ENCODE measurements at places on chromosomes 5 and 9.

GRCh38 chr9:69168709-69169217 is 5.3 kb upstream of the TJP2 start:
- H3K4me1 ChIP-seq = peaks cover 8% of the 10 kb centered on the region
- peak overlapping the region; percentile 81 for H3K4me3 ChIP-seq
- H3K27me3 ChIP-seq = peaks cover 3% of the 10 kb centered on the region
- peak overlapping the region; percentile 89 for H3K27ac ChIP-seq

DNA sequence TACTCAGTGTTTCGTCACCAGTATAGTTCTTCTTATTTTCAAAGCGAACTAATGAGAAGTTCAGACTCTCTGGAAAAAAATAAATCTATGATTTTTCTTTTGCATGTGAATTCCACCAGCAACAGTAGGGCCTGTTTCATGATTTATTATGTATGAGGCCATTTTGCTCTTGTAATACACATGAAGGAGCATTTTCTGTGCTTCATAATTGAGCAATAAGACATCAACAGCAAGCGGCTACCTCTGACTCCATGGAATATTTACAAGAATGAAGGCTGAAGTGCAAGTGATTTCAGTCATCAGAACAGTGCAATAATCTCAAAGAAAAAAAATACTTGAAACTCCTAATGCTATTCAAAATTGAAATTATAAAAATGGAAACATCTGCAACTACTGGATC is 282.9 kb upstream of the EDIL3 start:
- no peak overlapping the region for H3K27ac ChIP-seq
- no peaks in the 10 kb centered on the region for H3K27me3 ChIP-seq
- ATAC-seq = no peak
- H3K4me3 ChIP-seq = no peak overlapping the region
- H3K4me1 ChIP-seq = no peaks in the 10 kb centered on the region

GRCh38 chr9:38696999-38697398 is 22.9 kb downstream of the FAM240B start:
- H3K4me1 ChIP-seq = no peaks in the 10 kb centered on the region
- H3K4me3 ChIP-seq = no peak overlapping the region
- no peak for ATAC-seq
- no peaks in the 10 kb centered on the region for H3K36me3 ChIP-seq

DNA sequence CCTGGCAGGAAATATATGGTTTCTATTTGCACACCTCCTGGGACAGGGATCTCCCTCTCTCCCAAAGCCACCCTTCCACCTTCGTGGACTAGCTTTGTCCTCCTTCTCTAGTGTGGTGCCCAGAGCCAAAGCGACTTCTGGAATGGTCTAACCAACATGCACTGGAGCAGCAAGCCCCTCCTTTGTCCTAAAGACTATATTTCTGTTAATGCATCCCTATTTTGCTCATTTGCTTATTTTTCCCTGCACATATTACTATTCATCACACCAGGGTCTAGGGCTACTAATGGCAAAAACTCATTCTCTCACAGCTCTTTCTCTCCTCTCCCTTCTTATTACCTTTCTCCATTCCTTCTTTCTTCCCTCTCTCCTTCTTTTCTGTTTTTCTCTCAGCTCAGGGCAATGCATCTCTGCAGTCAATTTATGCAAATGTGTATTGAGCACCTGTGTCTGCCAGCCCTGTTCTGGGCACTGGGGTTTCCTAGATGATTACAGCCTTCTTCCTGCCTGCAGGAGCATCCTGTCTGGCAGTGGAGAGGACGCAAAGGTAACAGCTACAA is 2.8 kb upstream of the NEURL1B start:
- H3K27me3 ChIP-seq = peaks cover 26% of the 10 kb centered on the region
- ATAC-seq = no peak
- H3K4me1 ChIP-seq = no peaks in the 10 kb centered on the region
- no peak overlapping the region for H3K27ac ChIP-seq
- H3K36me3 ChIP-seq = no peaks in the 10 kb centered on the region

DNA sequence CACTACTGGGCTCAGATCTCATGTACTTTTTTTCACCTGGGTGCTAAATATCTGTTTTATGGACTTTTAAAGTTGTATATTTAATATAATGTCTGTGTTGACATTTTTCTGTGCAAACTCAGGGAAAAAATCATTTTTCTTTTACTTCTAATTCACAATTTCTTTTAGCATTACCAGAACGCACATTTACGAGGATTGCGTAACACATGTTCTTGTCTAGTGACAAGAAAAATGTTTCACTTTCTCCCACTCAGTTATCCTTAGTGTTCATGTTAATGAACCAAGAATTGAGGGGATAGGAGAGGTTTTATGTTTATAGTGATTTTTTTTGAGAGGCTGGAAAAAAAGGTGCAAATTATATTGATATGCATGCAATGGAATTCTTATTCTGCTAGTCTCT is 86.3 kb upstream of the PJA2 start:
- no peak overlapping the region for H3K4me3 ChIP-seq

- no peaks in the 10 kb centered on the region for H3K36me3 ChIP-seq
- no peak for ATAC-seq
- H3K27ac ChIP-seq = no peak overlapping the region
- no peaks in the 10 kb centered on the region for H3K27me3 ChIP-seq
- no peak overlapping the region for H3K4me3 ChIP-seq
Observed at GRCh38 chr5:80592761-80593160, 22.7 kb upstream of the ANKRD34B start.

DNA sequence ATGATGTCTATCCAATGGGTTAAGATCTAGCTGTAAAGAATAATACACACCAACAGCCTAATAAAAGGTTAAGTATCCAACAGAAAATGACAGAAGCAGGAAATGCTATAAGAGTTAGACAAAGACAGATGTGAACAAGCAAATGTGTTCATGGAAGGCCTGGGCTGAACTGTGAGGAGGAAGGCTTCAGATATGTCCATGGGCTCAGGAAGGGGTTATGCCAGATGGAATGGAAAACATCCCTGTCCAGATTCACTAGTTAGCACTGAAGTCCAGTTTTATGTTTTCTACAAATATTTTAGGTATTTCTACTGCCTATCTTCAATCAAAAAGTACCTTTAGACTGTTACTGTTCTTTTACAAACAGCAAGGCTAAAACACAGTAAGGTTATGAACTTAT is 27.1 kb downstream of the ERAP1 start:
- H3K4me3 ChIP-seq = no peak overlapping the region
- no peaks in the 10 kb centered on the region for H3K4me1 ChIP-seq
- H3K27ac ChIP-seq = peak overlapping the region; percentile 6
- peaks cover 100% of the 10 kb centered on the region for H3K36me3 ChIP-seq

DNA sequence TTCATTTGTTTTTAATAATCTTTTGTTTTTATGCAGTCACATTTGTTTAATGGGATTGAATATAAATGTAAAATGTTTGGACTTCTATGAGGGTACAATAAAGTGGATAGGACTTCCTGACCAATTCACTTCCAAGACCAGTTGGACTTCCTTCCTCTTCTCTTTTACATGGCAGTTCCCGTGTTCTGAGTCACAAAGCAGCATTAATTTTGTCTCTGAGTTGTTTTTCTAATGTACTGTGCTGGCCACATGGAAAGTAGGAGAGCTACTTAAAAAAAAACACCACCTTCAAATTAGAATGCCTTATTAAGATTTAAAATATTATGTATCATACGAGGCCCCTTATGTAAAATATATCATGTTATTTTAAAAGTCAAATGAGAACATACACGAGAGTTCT is 87.3 kb downstream of the CCDC171 start:
- no peaks in the 10 kb centered on the region for H3K4me1 ChIP-seq
- H3K27me3 ChIP-seq = peaks cover 5% of the 10 kb centered on the region
- no peak for ATAC-seq
- H3K36me3 ChIP-seq = no peaks in the 10 kb centered on the region
- H3K4me3 ChIP-seq = no peak overlapping the region

DNA sequence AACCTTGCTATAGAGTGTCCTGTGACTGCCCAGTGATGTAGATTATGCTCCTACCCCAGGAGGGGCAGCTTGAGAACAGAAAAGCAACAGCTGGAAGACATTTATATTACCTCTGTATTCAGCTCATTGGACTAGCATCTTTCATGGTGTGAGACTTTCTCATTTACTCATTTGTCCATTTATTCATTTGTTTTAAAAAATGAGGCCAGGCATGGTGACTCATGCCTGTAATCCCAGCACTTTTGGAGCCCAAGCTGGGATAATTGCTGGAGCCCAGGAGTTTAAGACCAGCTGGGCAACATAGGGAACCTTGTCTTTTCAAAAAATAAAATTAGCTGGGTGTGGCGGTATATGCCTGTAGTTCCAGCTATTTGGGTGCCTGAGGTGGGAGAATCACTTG is 130.0 kb upstream of the LHFPL2 start:
- H3K27me3 ChIP-seq = no peaks in the 10 kb centered on the region
- no peak overlapping the region for H3K27ac ChIP-seq
- H3K36me3 ChIP-seq = peaks cover 26% of the 10 kb centered on the region
- H3K4me3 ChIP-seq = no peak overlapping the region
- ATAC-seq = no peak

GRCh38 chr9:107243742-107244141 is 39.3 kb upstream of the RAD23B start:
- H3K36me3 ChIP-seq = no peaks in the 10 kb centered on the region
- peak; percentile 95 for ATAC-seq
- H3K27me3 ChIP-seq = no peaks in the 10 kb centered on the region
- peaks cover 8% of the 10 kb centered on the region for H3K4me1 ChIP-seq

GRCh38 chr5:9865574-9865973 is 235.4 kb upstream of the TAS2R1 start:
- ATAC-seq = no peak
- H3K27me3 ChIP-seq = no peaks in the 10 kb centered on the region
- H3K36me3 ChIP-seq = no peaks in the 10 kb centered on the region
- no peaks in the 10 kb centered on the region for H3K4me1 ChIP-seq
- H3K4me3 ChIP-seq = no peak overlapping the region

DNA sequence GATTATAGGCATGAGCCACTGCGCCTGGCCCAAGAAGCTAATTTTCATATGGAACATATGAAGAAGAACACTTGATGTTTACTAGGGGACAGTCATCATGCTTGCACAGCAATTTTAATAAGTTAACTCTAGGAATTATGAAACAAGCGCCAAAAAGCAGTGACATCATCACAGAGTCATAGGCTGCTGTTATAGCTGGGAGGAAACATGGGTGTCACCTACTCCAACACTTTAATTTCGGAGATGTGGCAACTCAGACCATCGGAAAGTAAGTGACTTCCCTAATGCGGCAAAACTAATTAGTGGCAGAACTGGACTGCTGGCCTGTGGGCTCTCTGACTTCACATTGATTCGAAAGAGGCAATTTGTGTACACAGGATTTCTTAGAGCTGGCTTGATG is 38.1 kb upstream of the EQTN start:
- H3K4me3 ChIP-seq = no peak overlapping the region
- no peaks in the 10 kb centered on the region for H3K4me1 ChIP-seq
- H3K27me3 ChIP-seq = peaks cover 4% of the 10 kb centered on the region
- H3K36me3 ChIP-seq = no peaks in the 10 kb centered on the region

DNA sequence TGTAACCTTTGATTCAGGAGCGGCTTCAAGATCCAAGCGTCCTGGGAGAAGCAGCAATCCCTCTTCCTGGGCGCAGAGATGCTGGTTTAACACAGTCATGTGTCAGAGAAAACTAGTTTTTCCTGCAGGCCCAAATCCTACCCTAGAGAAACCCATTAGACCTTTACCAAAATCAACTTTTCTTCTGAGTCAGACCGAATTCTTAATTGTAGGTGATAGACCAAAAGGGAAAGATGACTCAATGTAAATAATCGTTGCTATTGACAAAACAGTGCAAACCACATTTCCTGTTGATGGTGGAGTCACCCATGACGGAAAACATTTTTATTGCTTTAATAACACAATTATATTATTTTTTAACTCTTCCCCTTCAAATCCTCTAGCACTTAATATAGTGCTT is 40.1 kb downstream of the SLC1A1 start:
- peaks cover 9% of the 10 kb centered on the region for H3K4me1 ChIP-seq
- H3K27ac ChIP-seq = peak overlapping the region; percentile 67
- no peak overlapping the region for H3K4me3 ChIP-seq
- peak; percentile 83 for ATAC-seq

- H3K27ac ChIP-seq = no peak overlapping the region
- no peaks in the 10 kb centered on the region for H3K27me3 ChIP-seq
- peak; percentile 29 for ATAC-seq
- H3K36me3 ChIP-seq = no peaks in the 10 kb centered on the region
Observed at GRCh38 chr9:104247899-104248460, 153.9 kb downstream of the SMC2 start.

DNA sequence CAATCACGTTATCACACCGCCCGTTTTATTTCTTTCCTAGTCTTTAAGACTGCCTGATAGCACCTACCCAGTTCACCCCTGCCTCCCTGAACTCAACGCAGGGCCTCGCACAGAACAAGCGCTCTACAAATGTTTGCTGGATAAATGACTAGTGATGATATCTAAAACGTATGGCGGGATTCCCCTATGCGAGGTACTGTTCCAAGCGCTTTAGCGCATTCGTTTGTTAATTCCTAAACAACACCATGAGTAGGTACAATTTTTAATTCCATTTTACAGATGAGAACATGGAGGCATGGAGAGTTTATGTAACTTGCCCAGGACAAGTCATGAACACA is 6.6 kb downstream of the POU4F3 start:
- peak overlapping the region; percentile 29 for H3K4me3 ChIP-seq
- H3K36me3 ChIP-seq = no peaks in the 10 kb centered on the region
- peaks cover 66% of the 10 kb centered on the region for H3K27me3 ChIP-seq
- no peaks in the 10 kb centered on the region for H3K4me1 ChIP-seq
- no peak overlapping the region for H3K27ac ChIP-seq
- ATAC-seq = no peak

- H3K27me3 ChIP-seq = no peaks in the 10 kb centered on the region
- H3K4me3 ChIP-seq = no peak overlapping the region
- ATAC-seq = no peak
- H3K4me1 ChIP-seq = no peaks in the 10 kb centered on the region
- no peaks in the 10 kb centered on the region for H3K36me3 ChIP-seq
Observed at GRCh38 chr9:211557-211956, 3.1 kb upstream of the DOCK8 start.

DNA sequence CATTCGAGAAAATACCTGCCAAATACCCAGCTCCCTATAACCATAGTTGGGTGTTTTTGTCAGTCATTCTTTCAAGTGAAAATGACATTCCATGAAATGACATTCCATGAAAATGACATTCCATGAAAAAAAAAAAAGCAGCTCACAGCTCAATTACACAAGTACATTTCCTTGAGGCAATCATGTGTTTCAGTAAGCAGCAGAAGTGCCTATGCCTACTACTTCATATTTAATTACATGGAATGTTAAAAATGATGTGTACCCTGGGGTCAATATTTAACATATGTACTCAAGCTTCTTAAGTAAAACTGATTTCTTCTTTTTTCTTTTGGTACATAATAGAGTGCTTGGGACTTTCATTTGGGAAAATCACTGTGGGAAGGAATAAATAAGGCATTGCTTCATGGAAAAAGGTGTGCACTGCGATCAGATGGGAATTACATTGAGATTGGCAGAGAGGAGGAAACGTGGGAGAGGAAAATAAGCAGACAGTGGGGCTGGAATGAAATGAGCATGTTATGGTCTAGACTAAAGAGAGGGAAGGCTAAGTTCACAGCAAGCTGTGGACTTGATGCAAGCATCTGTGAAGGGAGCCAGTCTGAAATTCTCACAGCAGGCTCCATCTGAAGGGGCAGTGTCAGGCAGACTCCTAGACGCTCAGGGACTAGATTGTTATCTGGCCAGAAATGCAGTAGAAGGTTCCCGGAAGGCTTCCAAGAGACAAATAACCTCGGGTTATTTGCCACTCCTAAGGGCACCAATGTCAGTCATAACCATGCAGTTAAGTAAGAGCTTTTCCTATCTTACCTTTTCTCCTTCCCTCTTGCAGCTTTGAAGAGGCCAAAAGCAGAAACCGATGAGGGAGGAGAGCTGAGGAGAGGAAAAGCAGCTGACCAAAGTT is 15.2 kb upstream of the SPATA9 start:
- peaks cover 18% of the 10 kb centered on the region for H3K27me3 ChIP-seq
- H3K4me3 ChIP-seq = no peak overlapping the region
- no peaks in the 10 kb centered on the region for H3K36me3 ChIP-seq
- ATAC-seq = no peak

- peak overlapping the region; percentile 81 for H3K27ac ChIP-seq
- H3K36me3 ChIP-seq = peaks cover 100% of the 10 kb centered on the region
- H3K27me3 ChIP-seq = no peaks in the 10 kb centered on the region
- H3K4me3 ChIP-seq = peak overlapping the region; percentile 55
Observed at GRCh38 chr9:131625790-131626670, 80.7 kb downstream of the PRRT1B start.

Data from activated T-helper 17 cell treated with anti-CD3 and anti-CD28 coated beads, Interleukin-2, amount 50 U/mL, for 72 hours (primary cell).